ENCODE measurements at places on chromosomes 12 and 14. TPM values are rescaled to one million over a fixed set of nuclear protein-coding genes. Genes with fewer than 3 reads are reported as not detected.

DNA sequence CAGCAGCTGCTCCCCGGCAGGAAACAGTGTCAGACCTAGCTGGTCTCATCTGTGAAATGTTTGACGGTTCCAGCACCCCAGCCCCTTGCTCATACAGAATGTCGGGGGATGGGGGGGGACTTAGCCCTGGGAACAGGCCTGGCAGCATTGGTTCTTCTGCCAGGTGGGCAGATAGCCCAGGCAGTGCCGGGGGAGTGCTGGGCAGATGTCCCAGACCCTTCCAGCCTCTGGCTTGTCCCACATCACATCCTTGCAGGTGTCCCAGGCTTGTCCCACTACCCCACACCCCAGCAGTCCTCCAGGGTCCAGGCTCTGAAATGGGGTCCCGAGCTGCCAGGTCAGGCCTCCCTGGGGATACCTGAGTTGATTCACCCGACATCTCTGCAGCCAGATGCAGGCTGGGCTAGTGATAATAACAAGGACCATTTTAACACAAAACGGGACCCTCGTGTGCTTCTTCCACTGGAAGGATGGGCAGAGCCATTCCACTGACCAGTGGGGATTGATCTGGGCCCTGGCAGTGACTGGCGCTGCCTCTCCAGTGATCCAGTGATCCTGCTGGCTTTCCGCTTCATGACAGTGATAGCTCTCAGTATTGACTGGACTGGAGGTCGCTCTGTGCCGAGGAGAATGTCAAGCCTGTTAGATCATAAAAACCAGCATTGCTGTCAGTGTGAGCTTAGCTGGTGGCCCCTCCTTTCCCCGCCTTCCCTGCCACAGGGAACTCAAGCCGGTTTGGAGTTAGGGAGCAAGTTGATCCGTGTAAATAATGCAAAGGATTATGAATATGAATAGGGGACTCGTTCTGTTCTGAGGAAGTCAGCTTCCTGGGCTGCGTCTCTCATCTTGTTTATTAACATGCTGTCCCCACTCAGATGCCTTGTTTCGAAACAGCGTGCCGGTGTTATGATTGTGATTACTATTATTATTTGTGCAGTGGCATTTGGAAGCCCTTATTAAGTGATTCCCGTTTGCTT, 180.6 kb downstream of the AACS start:
- no peak for DNase-seq

GRCh38 chr12:104667139-104667538, 210.4 kb downstream of the CHST11 start:
- no peak for DNase-seq

DNA sequence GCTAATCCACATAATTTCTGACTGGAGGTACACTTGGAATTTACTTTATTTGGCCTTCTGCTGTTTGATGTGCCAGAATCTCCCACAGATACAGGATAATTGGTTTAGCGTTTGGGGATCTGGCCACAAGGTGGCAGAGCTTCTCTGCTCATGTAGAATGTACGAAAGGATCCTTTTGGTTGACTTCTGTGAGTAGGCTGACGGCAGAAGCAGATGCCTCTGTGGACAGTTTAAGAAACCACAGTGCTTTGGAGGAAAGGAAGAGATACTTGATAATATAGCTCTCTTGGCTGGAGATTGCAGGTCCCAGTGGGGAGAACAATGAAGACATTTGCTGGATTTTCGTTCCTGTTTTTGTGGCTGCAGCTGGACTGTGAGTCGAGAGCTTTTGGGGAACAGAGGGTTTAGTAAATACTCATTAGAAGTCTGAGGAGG, 75.3 kb upstream of the OR4E1 start:
- no peak for DNase-seq

- DNase-seq = no peak
Observed at GRCh38 chr14:100864206-100864605, 38.3 kb downstream of the MEG3 start.

- no peak for DNase-seq
Observed at GRCh38 chr12:60263836-60264493, 668.1 kb downstream of the SLC16A7 start.

GRCh38 chr12:91432089-91432488, 249.5 kb upstream of the DCN start:
- DNase-seq = no peak

DNA sequence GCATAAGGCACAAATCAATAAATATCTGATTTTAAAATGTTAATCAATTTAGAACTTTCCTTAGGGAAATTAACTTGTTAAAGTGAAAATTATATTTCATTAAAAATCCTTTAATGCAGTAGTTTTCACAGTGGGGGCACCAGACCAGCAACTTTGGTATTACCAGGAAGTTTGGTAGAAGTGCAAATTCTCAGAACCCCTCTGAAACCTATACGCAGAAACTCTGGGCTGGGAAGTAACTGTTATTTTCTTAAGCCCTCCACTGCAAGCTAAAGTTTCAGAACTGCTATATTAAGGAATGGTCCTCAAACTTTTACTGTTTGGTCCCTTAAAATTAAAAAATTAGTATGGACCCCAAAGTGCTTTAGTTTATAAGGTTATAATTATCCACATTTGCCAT, 35.7 kb downstream of the GNPTAB start:
- DNase-seq = no peak

DNA sequence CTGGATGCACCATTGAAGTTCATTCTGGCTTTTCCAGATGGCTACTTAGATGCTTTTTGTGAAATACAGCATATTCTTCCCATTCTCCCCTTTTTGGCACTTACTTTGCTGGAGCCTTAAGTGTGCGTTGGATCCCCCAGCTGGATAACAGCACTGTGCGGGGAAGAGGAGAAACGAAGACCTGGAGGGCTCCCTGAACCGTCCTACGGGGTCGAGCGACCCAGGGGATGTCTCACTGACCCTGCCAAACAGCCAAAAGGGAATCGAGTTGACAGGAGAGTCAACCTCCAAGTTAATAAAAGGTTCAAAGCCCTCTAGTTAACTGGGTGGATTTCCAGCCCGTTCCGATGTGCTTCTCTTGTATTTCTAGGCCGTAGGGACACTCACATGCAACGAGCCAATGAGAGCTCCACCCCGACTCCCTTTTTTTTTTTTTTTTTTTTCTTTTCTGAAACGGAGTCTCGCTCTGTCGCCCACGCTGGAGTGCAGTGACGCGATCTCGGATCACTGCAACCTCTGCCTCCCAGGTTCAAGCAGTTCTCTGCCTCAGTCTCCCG, 1.0 kb upstream of the CAMKK2 start:
- DNase-seq = no peak

- no peak for DNase-seq
Observed at GRCh38 chr14:53955671-53956426, 776 bp downstream of the BMP4 start.

DNA sequence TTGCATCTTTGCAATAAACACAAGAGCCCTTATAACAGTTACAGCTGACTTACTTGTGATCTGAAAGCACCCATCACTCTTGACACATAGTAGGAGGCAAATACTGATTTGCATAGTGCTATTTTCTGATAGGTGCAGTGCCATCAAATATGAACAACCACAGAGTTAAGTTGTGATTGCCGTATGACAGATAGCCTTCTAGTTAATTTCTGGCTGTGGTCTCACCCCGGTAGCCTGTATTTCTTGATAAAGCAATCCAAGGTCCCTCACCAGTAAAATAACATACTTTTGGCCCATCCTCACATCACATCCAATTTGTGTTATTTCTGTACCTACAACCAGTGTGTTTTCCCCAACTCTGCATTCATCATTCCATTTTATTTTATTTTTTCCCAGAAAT, 23.3 kb upstream of the STYK1 start:
- DNase-seq = no peak

DNA sequence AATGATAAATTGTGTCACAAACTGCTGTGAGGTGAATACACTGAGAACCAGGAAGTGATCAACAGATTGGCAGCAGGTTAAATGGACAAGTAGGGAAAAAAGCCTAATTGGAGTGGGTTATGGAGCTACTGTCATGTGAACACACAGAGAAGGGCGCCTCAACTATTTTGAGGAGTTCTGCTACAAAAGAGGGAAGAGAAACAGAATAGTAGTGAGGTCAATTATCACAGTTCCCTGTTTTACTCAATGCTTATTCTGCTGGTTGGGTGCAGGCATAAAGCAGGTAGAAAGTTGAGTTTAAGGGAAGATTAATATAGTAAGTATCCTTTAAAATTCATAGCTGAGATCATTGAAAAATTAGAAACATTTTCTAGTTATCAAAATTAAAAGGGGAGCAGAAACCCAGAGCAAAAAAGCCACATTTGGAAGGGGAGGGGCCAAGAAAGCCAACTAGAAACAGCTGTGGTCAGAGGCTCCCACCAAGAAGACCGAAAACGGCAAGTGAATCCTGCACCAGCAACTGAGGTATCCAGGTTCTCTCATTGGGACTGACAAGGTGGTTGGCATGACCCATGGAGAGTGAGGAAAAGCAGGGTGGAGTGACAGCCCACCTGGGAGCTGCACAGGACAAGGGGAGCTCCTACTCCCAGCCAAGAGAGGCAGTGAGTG, 105.7 kb downstream of the ZC3H14 start:
- no peak for DNase-seq

GRCh38 chr12:101097829-101098580, 112.0 kb downstream of the SLC5A8 start:
- no peak for DNase-seq

DNA sequence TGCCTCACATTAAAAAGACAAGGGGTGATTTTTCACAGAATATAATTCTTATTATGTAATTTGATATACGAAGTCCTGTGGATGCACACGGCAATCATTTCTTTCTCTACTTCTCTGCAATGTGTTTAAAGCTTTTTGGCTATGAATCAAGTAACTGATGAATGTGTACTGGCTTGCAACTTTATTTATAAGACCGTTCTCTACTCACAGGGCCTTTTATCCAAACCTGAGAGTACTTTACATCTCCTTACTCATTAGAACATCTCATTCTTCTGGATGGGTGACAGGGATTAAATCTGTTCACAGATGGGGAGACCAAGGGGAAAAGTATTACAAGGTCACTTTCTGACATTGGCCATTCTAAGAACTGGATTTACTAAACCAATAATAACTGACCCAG, 215.8 kb upstream of the DIO2 start:
- DNase-seq = no peak

GRCh38 chr12:122841544-122842321, 6.5 kb downstream of the HIP1R start:
- no peak for DNase-seq

DNA sequence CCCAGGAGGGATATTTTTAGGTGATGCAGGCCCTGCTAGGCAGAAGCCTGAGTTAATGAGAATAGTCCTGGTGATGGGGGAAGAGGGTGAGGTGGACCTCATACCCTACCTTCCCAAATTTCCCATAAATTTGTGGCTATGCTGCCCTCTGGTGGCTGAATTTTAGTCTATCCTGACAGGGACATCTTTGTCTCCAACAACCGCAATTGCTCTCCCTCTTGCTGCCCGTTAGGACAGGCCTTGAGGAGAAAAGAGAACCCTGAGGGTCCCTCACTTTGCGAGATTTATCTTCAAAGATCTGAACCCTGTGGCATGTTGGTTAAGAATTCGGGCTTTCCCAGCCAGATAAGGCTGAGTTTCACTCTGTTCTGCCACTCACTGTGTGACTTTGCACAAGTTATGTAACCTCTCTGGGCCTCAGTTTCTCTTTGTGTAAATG, 9.8 kb upstream of the ZNF385A start:
- DNase-seq = no peak

GRCh38 chr12:121751749-121752351, 39.3 kb downstream of the TMEM120B start:
- DNase-seq = no peak

DNA sequence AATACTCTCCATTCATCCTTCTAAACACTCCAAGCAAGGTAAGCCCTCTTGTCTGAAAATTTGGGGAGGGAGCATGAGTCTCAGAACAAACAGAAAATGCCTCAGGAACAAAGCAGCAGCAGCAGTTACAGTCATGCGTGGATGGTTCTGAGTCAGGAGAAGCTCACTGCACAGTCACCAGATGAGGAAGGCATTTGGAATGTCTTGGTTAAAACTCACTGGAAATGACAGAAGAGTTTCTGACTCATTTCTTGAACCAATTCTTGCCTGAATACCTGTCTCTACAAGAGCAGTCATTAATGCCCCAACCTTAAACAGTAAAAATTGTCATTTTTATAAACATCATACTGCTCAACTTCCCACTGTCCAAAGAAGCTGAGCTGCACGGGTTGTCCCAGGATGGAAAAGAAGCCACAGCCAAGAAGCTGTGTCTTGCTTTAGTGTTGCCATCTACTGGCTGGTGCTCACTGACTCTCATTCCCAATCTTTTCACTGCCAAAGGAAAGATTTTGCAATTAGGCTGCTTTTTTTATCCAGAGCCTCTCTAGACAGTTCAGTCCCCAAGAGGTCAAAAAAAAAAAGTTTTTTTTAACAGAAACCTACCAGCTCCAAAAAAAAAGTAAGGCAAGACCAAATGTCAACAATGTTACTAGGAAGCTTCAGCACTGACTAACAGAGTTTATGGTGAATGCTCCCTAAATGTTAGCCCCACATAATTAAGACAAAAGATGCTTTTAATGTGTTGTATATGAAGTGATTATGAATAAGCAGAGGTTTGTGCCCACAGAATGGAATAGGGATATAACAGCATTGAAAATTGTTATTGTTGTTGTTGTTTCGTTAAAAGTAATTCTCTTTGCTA, 40.4 kb downstream of the KICS2 start:
- peak; percentile 93 for DNase-seq

- no peak for DNase-seq
Observed at GRCh38 chr14:21185491-21185890, 29.6 kb upstream of the OR5AU1 start.

DNA sequence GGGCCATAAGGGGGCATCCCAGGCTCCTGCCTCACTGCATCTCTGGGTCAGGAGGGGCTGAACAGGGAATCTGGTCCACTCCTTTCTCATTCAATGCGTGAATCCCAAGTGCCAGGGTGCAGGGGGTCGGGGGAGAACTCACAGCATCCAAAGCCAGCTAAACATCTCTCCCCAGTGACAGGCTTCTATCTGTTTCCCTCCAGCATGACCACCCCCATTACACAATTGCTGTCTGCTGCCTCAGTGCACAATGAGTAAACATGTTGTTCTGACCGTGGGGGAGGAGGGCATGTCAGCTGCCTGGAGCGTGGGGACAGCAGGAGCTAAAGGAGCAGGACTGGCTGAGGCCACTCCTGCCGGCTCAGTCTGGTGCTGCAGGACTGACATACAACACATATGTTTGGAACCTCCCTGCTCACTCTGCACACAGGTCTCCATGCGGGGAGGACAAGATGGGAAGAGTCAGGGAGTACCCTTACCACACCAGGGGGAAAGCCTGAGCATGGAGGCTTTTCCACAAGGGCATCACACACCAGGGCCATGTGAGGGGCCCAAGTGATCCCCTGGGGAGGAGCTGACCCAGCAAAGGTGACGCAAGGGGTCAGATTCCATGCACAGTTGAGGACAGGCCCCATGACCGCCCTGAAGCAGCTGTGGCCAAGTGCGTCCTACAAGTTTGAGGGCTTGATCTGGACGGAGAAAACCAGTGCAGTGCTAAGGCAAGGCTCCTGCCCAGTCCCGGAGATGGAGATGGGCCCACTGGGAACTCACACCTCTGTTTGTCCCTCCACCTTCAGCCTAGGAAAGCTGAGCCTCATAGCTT, 1.4 kb downstream of the TNS2 start:
- DNase-seq = no peak

KRT83 gene
- 0.28 TPM for total RNA-seq

ASB8 gene
- total RNA-seq = 17.1 TPM

LRP6 gene
- total RNA-seq = 22.0 TPM

SERPINA5 gene
- total RNA-seq = 0.49 TPM

RAPGEF3 gene
- total RNA-seq = 5.8 TPM

FKBP11 gene
- 21.1 TPM for total RNA-seq

AQP2 gene
- 0.36 TPM for total RNA-seq
